ENCODE measurements at places on chromosomes 2 and 18. TPM values are rescaled to one million over a fixed set of nuclear protein-coding genes. Genes with fewer than 3 reads are reported as not detected.

DNA sequence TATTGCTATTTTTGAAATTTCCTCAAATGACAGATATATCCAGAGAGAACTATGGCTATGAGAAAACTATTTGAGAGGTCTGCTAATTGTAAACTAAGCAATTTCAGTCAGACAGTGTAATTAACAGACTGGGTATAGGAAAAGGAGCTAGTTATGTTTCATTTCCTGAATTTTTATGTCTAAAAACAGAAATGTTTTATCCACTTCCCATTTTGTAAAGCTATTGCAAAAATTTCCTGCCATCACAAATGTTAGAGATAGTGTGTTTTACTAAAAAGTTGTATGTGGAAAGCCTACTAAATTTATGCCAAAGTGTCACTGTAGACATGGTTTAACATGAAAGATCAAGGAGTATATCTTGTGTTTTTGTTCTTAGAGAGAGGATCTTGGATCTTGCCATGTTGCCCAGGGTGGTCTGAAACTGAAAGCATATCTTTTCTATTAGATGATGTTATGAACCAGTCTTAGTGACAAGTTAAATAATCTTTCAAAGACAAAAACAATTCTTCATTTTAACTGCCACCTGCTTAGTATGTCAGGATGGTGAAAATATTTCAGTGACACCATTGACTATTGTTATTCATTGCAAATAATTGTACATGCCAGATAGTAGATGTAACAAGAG, 40.5 kb upstream of the ITPRID2 start:
- DNase-seq: no peak

DNA sequence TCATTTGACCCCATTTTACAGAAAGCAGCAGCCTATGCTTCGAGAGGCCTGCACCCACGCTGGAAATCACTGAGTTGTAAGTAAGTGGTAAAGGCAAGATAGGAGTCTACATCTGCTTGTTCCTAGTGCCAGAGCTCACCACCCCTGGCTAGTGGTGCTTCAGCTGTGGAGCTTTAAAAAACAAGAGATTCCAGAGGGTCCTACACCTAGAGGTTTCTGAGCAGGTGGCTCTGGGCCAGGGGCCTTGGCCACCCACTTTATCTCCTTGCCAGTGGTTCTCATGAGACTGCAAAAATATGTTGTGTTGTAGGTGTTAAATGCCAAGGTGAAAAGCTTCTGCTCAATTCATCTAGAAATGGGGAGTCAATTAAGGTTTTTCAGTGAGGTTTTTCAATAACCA, 60.0 kb upstream of the SERTAD2 start:
- DNase-seq: no peak

Gene INHBB
- total RNA-seq: not detected

Gene CIB4
- not detected for total RNA-seq

Gene CMPK2
- total RNA-seq: 26.6 TPM

Gene TLX2
- total RNA-seq: not detected

All from Calu3 (cell line).